ENCODE measurements at places on chromosomes 1 and 21.
A peak's percentile ranks its signal among the peaks of the same experiment; 100 is the strongest.

- no peak for DNase-seq
- H3K36me3 ChIP-seq, result no peaks in the 10 kb centered on the region
- no peak overlapping the region for H3K4me3 ChIP-seq
- H3K4me1 ChIP-seq, result no peaks in the 10 kb centered on the region
Measured at GRCh38 chr1:50278961-50279360, 144.3 kb downstream of the DMRTA2 start.

GRCh38 chr1:11880181-11880575, 21.4 kb upstream of the NPPB start:
- no peak for DNase-seq
- no peaks in the 10 kb centered on the region for H3K36me3 ChIP-seq
- H3K27ac ChIP-seq, result no peak overlapping the region

GRCh38 chr1:203765029-203765837, at the start of gene LAX1:
TSS of gene LAX1 (plus strand) at chr1:203765183. CDS start at chr1:203765566, 383 bp downstream.
- H3K27me3 ChIP-seq, result no peaks in the 10 kb centered on the region
- DNase-seq, result peak; percentile 82

DNA sequence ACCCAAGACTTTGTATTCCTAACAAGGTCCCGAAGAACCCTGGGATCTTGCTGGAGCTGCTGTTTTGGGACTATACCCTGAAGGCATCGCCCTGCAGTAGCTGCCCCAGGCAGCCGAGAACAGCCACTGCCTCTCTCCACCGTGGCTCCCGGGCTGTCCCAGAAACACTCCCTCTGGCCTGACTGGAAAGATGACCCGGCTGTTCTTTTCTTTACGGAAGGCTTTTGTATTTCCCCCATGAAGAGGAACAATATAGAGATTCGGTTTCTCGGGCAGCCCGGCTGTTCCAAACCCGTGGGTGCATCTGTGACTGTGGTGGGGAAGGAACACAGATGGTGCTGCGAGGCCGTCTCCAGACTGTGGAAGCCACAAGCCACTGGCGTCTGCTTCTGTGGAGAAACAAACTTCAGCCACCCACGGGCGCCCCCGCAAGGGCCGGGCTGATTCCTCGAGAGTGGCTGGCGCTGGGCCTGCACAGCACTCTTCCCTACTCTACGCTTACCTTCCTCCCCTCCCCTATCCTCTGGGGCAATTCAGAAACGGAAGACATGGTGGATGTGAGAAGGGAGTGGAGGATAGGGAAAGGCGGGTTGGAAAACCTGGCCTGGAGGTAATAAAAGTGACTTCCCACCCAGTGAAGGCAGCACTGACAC, 33.7 kb upstream of the VASH2 start:
- peaks cover 14% of the 10 kb centered on the region for H3K27me3 ChIP-seq
- no peaks in the 10 kb centered on the region for H3K4me1 ChIP-seq
- H3K27ac ChIP-seq, result no peak overlapping the region
- DNase-seq, result no peak
- no peak overlapping the region for H3K4me3 ChIP-seq
- H3K36me3 ChIP-seq, result no peaks in the 10 kb centered on the region

GRCh38 chr1:204127597-204128242, 24.1 kb downstream of the ETNK2 start:
- no peaks in the 10 kb centered on the region for H3K27me3 ChIP-seq
- H3K4me1 ChIP-seq, result peaks cover 7% of the 10 kb centered on the region
- H3K4me3 ChIP-seq, result no peak overlapping the region
- no peak for DNase-seq
- H3K36me3 ChIP-seq, result no peaks in the 10 kb centered on the region

DNA sequence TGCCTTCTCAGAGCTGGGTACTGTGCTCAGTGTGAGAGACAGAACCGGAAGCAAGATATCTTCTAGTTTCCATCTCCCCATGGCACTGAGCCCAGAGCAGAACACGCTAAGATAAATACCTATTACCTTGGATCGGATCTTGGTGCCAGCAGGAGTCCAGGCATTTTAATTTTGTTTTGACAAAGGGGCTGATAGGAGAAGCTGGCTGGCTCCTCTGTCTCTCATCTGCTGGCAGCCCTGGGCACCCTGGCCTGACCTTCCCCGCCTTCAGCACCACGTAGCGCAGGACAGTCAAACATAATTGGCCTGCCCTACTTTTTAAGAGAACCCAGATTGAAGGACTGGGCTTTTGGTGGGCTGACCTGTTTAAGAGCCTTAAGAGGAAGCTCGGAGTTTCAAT, 160.7 kb upstream of the KLHDC7A start:
- H3K4me3 ChIP-seq, result no peak overlapping the region
- no peak for DNase-seq
- no peaks in the 10 kb centered on the region for H3K36me3 ChIP-seq
- H3K27ac ChIP-seq, result no peak overlapping the region

- no peaks in the 10 kb centered on the region for H3K36me3 ChIP-seq
- H3K27ac ChIP-seq, result peak overlapping the region; percentile 17
- no peak for DNase-seq
- H3K4me3 ChIP-seq, result no peak overlapping the region
- H3K27me3 ChIP-seq, result peaks cover 5% of the 10 kb centered on the region
Measured at GRCh38 chr1:159090286-159091179, 14.0 kb upstream of the AIM2 start.

DNA sequence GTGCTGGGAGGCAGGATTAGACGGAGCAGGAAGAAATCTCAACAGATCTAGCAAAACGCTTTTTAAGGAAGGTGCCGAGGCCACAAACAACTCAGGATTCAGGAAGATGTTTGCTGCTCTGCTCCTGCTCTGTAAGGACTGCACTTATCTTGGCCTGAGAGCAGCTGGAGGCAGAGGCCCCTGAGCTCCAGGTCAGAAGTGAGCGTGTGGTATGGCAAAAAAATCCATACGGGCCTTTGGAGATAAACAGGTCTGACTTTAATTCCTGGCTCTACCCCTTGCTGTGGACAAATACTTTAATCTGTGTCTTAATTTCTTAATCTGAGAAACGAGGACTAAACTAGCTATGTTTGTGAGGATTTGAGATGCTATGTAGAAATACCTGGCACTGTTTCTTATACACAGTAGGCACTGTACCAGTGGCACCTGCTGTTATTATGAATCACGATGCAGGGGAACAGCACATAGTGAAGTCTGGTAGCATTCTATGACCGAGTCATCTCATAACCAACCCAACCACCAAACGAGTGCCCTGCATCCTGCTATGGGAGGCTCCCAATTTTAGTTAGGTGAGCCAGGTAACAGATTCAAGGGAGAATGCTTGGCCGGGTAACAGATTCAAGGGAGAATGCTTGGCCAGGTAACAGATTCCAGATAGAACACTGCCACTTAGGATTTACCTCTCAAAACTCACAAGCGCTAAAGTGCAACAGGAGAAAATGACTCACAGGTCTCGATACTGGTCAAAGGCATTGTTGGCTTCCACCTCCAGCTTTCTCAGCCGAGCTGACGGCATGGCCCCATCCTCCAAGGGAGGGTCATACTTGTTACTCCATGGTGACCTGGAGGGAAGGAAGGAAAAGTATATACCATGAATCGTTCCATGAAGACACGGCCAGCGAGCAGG, 65.9 kb downstream of the SLC66A1 start:
- H3K27ac ChIP-seq, result peak overlapping the region; percentile 6
- peak; percentile 16 for DNase-seq
- H3K4me3 ChIP-seq, result no peak overlapping the region
- peaks cover 4% of the 10 kb centered on the region for H3K4me1 ChIP-seq
- H3K36me3 ChIP-seq, result peaks cover 44% of the 10 kb centered on the region

DNA sequence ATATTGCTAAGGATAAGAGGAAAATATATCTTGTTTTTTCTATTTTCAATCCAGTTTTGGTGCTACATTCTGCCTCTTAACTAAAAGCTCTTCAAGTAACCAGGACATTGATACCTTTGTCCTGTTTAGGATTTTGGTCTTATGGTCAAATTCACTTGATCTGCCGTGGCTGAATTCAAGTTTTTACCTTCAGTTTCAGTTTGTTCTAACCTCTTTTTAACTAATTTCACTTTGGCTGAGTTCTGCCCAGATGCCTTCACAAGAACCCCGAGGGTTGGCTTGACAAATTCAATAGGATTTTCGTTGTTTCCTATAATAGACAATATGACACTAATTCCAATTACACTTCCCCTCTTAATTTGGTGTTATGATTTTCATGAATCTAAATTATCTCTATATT, 84.5 kb upstream of the C1orf21 start:
- DNase-seq, result no peak
- peaks cover 5% of the 10 kb centered on the region for H3K27me3 ChIP-seq
- H3K4me1 ChIP-seq, result no peaks in the 10 kb centered on the region
- H3K27ac ChIP-seq, result no peak overlapping the region
- no peak overlapping the region for H3K4me3 ChIP-seq
- H3K36me3 ChIP-seq, result no peaks in the 10 kb centered on the region

GRCh38 chr1:51423073-51423821, 92.9 kb upstream of the TTC39A start:
- no peak overlapping the region for H3K27ac ChIP-seq
- peaks cover 13% of the 10 kb centered on the region for H3K4me1 ChIP-seq
- H3K27me3 ChIP-seq, result no peaks in the 10 kb centered on the region
- peaks cover 51% of the 10 kb centered on the region for H3K36me3 ChIP-seq

DNA sequence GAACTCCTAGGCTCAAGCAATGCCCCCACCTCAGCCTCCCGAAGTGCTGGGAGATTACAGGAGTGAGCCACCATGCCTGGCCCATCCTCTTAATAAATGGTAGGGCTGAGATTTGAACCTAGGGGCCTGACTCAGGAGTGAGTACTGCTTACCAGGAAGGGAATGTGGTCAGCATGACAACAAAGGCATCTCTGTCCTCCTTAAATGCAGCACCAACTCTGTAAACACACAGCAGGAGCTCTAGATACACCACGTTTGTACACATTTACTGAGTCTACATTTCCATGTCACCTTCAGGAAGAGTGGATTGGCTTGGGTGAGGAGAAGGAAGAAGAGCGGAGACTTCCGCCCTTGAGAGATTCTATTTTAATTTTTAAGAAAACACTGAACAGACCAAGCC, 38.5 kb downstream of the HIVEP3 start:
- peaks cover 18% of the 10 kb centered on the region for H3K4me1 ChIP-seq
- H3K27ac ChIP-seq, result no peak overlapping the region
- H3K4me3 ChIP-seq, result no peak overlapping the region
- H3K36me3 ChIP-seq, result no peaks in the 10 kb centered on the region
- no peaks in the 10 kb centered on the region for H3K27me3 ChIP-seq

Measured in T-helper 2 cell treated with Interferon-gamma antibody and Interleukin-4, amounts not matched to agents 5 μg/mL and 100 μg/mL, for 36 hours (primary cell).